Thymus (tissue), 14 donors: ENCODE measurements at places on chromosomes 7 and 10.

DNA sequence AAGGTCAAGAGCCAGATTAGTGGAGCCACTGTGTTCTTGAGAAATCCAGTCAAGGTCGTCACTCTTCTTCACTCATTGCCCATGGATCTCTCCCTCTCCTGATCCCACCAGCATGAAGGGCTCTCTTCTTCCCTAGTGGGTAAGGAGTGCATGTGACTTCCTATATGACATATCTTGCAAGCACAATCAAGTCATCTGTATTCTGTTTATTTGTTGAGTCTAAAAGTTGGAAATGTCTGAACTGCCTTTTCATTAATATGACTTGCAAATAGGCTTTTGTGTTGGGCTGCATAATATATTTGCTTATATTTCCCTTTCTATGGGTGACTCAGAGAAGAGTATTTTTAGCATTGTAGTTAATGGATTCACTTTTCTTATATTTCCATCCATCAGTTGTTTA is 313.7 kb upstream of the KMT2E start:
- no peak for DNase-seq

DNA sequence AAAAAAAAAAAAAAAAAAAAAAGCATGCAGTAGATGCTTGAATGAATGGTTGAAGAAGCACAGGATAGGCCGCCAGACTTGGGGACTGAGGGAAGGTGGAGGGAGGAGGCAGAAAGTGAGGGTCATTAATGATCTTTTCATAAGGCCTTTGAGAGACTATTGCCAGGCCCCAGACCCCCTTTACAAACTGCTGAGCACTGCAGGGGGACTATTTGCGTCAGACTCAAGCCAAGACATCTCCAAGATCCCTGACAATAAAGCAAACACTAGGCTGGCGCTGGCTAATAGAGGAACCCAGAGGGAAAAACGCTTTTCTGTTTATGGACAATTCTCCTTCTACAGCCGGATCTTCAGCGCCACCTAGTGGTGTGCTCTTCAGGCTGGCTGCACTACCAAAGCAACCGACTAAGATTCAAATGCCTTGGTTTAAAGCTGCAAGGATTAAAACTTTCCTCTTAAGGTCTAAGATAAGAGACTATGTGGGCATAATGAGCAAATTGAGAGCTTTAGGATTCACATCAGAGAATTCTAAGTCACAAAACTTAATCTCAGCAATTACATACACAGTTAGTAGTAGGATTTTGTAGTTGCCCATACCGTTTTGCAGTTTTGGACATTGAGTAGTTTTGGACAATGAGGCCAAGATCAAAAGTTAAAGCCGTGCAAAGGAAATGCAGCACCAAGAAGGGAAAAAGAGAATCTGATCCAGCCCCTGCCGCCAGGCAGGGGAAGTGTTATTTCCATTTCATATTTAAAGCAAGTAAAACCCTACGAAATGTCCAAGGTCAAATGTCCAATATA is 17.9 kb upstream of the AGK start:
- DNase-seq: peak; percentile 41

- DNase-seq: no peak
Measured at GRCh38 chr7:6139189-6139996, 108.2 kb downstream of the ANKRD61 start.

DNA sequence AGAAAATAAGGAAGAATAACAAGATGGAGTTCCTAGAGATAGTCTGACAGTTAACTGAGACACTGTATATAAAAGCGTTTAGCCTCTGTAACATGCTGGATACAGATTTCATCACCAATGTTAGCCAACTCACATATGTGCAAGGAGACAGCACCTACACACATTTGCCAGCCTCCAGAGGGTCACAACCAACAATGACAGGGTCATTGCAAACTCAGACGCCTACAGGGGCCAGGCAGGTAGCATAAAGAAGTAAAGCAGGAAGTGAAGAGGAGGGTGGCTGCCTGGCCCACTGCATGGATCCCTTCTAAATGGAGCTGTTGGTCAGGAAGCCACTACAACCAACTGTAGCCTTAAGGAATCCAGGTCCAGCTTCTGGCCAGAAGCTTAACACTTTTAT is 50.4 kb downstream of the NRAP start:
- no peak for DNase-seq

GRCh38 chr7:99730992-99731391 is 4.0 kb downstream of the CYP3A7 start:
- DNase-seq: no peak

DNA sequence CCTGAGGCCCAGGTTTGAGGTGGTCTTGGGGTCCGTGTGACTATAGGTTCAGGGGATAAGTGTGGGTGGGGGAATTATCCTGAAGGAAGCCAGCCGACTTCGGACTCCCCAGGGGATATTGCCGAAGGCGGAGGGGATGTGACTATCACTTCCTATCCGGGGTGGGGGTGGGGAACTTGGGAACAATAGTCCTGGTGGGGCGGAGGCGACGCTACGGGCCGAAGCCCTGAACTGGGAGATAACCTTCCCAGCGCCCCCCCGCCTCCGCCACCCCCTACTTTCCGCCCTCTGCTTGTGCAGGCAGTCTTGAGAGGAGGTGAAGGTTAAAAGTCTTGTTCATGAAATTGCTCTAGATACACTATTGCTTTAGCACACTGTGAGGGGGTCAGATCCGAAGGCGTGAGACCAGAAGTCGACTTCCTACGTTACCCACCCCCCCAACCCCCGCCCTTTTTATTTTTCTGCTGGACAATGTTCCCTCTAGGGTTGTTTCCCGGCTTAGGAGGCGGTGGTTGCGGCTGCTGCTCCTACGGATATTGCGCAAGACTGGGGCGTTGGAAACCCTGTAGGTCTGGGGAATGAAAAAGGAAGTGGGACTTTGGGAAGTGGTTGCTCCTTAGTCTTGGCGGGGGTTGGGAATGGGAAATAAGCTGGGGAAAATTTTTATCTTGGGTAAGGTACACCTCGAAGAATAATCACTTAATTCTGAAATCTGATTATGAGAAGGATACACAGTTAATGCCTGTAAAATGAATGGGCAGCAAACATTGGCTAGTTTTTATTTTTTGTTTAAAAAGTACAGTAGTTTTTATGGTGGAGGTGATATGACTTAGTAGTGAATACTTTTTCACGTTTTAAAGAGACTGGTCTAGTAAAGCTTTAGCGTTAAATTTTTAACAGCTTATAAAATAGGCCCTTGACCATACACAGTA is 1.5 kb downstream of the PTPN12 start:
- DNase-seq: peak; percentile 24

- no peak for DNase-seq
Measured at GRCh38 chr7:90586091-90586490, 10.0 kb upstream of the CDK14 start.

DNA sequence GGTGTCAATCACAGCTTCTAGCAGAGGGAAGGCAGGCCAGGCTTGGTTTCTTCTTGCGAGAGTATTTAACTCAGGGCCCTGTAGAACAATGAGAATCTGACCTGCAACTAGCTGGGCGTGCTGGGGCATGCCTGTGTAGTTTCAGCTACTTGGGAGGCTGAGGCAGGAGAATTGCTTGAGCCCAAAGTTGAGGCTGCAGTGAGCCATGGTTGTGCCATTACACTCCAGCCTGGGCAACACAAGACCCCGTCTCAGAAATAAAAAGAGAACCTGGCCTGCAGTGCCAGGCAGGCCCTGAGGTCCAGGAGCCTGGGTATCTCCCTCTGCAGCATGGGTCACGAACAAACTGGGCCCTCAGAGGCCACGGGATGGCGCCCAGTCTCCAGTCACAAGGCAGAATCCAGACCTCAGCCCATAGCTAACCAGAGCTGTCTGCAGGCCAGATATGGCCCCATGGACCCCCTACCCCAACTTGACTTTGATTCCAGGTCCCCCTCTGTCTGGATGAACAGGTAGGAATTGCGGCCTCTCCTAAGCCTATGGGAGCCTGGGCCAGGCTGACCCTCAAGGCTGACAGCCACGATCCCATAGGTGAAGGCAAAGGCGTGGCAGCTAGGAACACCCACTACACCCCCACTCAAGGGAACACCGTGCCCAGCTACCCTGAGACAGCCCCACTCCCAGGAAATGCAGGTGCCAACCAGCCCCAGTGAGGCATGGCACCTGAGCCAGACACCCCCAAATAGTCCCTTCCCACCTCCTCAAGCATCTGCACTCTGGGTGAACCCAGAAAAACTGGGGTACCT is 102.7 kb upstream of the TNRC18 start:
- peak; percentile 34 for DNase-seq

DNA sequence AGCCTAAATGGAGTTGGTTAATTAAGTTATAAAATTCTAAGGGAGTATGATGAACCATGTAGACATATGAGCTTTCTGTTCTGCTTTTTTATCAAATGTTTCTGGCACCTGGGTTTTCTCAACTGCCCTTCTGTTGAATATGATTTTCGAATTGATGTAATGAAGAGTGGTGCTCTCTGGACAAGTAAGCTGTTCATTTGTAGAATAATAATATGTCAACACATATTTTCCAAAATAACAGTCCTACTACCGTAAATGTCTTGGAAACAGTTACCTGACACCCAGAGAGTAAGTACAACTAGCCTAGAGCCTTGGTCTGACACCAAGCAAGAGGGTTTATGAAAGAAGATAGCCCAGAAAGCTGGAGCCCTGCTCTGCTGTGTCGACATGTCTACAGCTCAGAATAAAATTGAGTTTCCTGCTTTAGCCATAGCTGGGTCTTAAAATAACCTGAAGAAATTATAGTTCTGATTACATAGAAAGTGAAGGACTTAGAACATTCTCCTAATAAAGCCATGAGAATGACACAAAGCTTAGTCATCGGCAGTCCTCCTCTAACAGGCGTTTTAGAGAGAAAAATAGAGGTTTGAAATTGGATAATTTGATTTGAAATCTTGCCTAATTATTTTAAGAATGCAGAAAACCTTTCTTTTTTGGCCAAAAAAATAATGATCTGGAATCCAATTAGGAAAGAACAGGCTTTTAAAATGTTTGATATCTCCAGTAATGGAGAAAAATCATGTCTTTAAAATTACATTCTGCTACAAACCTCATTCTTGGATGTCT is 25.1 kb downstream of the HDAC9 start:
- DNase-seq: no peak

- peak; percentile 28 for DNase-seq
Measured at GRCh38 chr10:102422545-102423129, 2.0 kb downstream of the FBXL15 start.

DNA sequence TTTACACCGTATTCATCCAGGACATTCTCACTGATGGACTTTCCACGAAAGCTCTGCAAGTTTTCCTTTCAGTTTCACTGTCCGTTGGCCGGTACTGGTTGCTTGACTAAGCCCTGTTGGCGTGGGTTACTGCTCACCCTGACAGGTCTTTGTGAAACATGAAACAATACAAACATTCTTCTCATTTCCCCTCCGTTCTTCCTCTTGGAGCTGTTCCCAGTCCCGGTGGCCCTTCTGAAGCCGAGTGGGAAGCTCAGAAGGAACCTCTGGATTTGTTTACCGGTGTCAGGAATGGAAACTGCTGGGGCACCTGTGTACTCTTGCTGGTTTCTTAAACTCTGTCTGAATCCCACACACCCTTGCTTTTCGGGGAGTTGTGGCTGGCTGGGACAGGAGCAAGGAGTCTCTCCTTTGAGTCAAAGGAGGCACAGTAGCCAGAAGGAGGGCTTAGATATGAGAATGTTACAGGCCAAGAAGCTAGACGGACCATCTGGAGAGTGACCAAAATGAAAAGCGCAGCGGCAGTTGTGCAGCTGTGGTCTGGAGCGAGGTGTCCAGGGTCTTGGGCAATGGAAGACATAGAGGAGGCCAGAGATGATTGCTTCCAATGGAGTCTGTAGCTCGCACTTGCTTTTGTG is 45.7 kb downstream of the LYZL2 start:
- peak; percentile 30 for DNase-seq

DNA sequence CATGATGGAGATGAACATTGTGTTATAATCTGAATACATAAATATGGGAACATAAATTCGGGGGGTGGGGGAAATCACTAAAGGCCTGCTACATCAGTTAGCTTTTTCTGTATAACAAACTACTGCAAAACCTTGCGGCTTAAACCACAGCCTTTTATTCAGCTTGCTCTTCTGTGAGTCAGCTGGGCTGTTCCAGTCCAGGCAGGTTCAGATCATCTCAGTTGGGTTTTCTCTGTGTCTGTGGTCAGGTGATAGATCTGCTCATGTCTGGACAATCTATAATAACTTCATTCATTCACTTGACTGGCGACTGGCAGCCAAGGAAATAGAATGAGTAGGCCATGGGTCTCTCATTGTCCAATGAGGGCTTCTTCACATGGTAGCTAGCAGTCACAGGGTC is 23.5 kb downstream of the HTR7 start:
- DNase-seq: no peak

DNA sequence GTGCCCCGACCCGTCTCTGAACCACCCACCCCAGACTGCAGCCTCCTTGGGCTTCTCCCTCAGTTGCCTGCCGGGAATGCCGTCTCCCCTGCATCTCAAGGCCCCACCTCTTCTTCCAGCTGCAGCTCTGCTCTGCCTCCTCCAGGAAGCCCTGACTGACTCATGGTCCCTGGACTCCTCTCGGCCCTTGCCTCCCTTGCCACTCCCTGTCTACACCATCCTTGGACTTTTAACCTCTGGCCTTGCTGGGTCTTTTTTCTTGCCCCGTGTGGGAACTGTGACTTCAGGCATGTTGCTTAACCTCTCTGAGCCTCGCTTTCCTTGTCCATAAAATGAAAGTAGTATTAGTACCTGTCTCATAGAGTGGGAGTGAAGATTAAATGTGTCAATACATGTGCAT is 56.3 kb downstream of the C10orf105 start:
- DNase-seq: no peak

DNA sequence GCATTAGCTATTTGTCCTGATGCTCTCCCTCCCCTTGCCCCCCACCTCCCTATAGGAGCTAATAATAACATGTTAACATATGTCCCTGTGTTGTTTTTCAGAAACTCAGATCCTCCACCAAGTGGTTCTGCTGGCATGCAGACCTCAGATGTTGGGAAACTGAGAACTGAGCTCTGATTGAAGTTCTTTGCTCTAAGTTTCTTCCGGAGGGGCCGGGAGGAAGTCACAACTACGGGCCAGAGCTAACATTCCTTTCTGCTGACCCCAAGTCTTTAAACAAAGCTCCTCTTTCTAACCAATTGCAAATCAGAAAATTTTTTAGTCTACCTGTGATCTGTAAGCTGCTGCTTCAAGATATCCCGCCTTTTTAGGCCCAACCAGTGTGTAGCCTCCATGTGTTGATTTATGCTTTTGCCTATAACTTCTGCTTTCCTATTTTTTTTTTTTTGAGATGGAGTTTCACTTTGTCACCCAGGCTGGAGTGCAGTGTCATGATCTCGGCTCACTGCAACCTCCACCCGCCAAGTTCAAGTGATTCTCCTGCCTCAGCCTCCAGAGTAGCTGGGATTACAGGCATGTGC is 66.6 kb downstream of the LYZL1 start:
- no peak for DNase-seq

DNA sequence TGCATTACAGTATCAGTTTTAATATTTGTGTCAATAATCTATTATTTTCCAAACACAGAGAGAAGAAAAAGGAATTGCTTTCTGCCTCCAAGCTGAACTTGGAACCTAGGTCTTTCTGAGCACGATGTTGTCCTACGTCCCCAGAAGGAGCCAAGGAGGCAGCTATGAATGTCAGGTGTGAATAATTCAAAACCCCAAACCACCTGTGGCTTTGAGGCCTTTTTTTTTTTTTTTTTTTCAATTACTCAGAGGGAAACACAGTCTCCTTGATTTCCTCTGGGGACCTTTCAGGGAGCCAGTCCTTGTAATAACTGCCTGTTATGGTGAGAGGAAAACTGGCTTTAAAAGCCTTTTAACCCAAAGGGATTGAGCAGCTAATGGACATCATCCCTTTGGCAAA is 8.3 kb downstream of the GPR85 start:
- no peak for DNase-seq
